ENCODE measurements at places on chromosomes 4 and X.

DNA sequence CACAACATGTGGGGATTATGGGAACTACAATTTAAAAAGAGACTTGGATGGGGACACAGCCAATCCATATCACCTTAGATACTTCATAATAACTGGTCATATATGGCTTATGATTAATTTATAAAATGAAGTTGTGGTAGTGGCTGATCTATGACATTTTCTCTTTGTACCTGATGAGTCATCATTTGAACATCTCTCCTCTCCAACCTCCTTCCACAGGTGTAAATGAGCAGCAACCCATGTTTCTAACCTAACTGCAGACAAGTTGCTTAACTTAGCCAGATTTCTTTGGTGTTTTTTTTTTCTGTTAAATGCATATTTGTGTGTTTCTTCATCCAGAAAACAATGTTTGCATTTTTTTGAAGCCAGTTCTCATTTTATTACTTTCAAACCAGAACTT, 42.6 kb downstream of the SPANXA2 start:
- no peak for DNase-seq

GRCh38 chr4:86596807-86597206, 2.7 kb downstream of the PTPN13 start:
- no peak for DNase-seq

DNA sequence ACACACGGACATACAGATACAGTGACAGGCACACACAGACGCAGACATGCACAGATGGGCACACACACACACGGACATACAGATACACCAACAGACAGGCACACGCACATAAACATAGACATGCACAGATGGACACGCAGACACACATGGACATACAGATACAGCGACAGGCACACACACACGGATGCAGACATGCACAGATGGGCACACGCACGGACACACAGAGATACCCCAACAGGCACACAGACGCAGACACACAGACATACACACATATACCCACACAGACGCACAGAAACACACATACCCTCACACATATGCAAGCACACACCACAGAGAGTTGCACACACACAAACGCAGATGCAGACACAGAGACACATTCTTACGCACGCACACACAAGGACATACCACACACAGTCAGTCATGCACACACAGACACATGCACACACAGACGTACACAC, 24.4 kb upstream of the SLC25A6 start:
- no peak for DNase-seq

GRCh38 chrX:154049209-154050112, 29.8 kb upstream of the IRAK1 start:
- no peak for DNase-seq

DNA sequence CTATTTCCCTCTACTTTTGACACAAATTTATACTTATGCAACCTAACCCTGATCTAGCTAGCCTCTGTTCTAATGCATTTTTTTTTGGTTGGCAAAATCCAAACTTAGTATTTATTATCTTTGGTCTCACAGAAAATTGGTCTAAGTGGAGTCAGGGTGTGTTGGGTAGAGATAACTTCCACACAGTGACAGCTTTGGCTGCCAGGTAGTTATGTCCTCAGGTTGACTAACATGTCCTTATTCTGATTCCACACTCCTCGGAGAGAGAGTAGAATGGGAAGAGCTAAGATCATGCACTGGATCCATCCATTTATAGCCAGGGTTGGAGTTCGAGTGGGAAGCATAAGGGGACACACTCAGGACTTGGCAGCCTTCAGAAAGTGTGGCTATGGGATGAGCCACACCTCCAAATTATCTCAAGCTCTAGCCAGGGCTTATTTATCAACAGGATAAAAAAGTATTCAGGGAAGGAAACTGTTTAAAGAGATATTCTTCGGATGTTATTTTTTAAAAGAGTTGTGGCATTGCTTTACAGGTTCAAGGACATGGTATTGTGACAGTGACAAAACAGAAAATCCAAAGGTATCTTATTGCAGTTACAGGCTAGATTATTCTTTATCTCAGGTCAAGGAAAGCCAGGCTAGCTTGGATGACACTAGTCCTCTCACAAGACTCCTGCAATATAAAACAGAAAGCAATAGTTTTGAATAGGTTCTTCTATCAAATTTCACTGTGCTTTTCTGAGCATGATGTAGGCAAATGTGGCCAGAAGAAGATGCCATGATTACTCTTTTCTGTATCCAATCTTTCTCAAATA, 51.5 kb downstream of the NPY1R start:
- no peak for DNase-seq

- no peak for DNase-seq
Measured at GRCh38 chr4:76952656-76953582, 3.4 kb downstream of the SEPTIN11 start.

GRCh38 chr4:48167538-48168263, 33.7 kb upstream of the TXK start:
- no peak for DNase-seq

GRCh38 chr4:152697284-152698088, 17.7 kb upstream of the TMEM154 start:
- no peak for DNase-seq

GRCh38 chrX:98755912-98756311, 1654.2 kb downstream of the PCDH19 start:
- no peak for DNase-seq

GRCh38 chr4:101028886-101029285, 318.4 kb downstream of the PPP3CA start:
- DNase-seq, result no peak
